Stimulated activated CD8-positive, alpha-beta memory T cell treated with anti-CD3 and anti-CD28 coated beads, Interleukin-4, amount 100 ng/mL, for 48 hours (primary cell): ENCODE measurements at places on chromosomes 7 and 10.

DNA sequence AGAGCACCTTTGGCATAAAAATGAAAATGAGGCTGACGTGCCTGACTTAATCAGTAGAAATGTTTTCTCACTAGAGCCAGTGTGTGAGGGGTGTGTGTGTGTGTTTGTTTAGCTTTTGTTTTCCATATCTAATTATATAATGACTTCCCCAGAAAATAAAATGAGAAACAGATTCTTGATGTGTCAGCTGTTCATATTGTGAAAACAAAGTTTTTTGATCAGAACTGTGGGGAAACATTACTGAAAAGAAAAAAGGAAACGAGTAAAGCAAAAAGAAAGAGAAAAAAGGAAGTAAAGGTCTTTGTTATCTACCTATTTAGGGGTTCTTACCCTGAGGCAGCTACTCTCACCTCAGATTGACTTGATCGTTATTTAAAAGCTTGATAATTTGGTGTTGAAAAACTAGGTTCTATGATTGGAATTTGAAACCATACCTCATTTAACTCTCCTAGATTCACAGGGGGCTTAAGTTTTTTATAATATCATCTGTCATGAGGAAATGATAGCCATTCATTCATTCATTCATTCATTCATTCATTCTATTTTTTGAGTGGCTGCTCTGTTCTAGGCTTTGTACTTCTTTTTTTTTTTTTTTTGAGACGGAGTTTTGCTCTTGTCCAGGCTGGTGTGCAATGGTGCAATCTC lies 58.0 kb downstream of the CREM start:
- no peak for DNase-seq

- DNase-seq: peak; percentile 90
Measured at GRCh38 chr7:100852048-100852872, at the start of gene SLC12A9. Gene SLC12A9 (plus strand): TSS chr7:100852713. CDS start chr7:100854198, 1,485 bp downstream.

DNA sequence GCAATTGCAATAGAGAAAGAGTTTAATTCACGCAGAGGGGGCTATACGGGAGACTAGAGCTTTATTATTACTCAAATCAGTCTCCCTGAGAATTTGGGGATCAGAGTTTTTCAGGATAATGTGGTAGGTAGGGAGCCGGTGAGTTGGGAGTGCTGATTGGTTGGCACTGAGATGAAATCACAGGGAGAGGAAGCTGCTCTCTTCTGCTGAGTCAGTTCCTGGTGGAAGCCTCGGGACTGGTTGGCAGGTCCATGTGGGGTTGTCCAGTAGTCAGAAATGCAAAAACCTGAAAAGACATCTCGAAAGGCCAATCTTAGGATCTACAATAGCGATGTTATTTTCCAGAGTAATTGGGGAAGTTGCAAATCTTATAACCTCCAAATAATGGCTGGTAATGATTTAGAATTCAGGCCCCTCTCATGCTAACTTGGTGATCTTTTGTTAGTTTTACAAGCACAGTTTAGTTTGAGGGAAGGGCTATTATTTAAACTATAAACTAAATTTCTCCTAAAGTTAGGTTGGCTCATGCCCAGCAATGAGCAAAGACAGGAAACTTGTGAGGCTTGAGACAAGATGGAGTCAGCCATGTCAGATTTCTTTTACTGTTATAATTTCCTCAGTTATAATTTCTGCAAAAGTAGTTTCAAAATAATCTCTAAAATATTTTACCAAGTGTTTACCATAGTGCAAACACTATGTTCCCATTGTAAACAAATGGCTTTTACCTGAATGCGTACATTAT lies 39.4 kb upstream of the SLC25A13 start:
- DNase-seq: no peak

- DNase-seq: no peak
Measured at GRCh38 chr10:73239908-73240307, 7.1 kb downstream of the DNAJC9 start.

DNA sequence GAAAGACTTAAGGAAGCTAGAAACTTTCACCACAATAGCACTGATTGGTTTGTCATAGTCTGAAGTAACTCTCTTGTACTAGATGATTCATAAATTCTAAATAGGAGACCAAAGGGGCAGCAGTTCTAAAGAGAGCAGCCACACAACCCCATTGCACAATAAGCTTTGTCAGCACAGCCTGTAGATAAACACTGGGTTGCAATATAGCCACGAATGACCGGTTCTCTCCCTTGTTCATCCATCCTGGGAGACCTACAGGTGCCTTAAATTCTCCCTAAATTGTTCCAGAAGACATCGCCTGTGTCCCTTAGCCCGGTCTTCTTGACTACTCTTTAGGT lies 167.0 kb downstream of the SNX13 start:
- no peak for DNase-seq

GRCh38 chr7:127979728-127980126 lies 51.5 kb downstream of the LRRC4 start:
- no peak for DNase-seq

GRCh38 chr7:140866926-140867325 lies 57.8 kb downstream of the BRAF start:
- no peak for DNase-seq

- DNase-seq: no peak
Measured at GRCh38 chr7:98945852-98946251, 67.5 kb downstream of the TRRAP start.

DNA sequence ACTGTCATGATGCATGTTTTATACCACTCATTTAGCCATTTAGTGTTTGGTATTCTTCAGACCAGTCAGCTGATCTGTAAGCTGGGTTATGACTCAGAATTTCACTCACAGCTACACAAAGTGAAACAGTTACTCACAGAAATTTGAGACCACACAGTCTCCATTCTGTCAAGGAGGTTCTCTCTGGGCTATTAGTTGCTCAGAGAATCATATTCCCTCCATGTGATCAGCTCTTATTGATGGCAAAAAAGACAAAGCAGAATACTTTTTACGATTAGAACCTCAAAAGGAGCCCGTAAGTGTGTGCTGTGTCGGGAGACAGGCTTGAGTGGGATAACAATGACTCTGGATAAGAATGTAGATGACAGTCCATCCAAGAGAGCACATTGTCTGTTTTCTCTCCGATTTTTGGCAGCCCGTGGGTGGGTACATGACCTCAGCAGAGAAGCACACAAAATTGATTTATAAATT lies 277.6 kb upstream of the SORCS1 start:
- no peak for DNase-seq

GRCh38 chr10:63042256-63042655 lies 90.9 kb upstream of the NRBF2 start:
- DNase-seq: no peak

GRCh38 chr7:130009848-130010688 lies 41.1 kb downstream of the ZC3HC1 start:
- DNase-seq: peak; percentile 48

- DNase-seq: no peak
Measured at GRCh38 chr7:116670409-116671015, 1.5 kb upstream of the MET start.

DNA sequence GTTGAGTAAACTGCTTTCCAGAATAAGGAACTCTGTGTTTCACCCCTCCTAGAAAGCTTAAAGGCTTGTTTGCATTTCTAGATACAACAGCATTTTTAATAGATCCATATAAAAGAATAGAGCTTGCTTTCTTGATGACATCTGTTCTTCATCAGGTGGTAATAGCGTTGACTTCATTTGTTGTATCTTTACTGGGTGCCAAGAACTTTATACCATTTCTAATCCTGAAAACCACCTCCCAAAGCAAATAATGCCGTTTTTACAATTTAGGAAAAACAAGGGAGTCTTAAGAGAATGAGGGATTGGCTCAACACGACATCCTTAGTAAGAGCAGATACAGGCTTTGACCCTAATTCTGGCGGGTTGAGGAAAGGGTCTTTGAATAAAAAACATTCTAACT lies 993.4 kb downstream of the TYW1 start:
- no peak for DNase-seq

GRCh38 chr7:157412021-157412443 lies 75.2 kb downstream of the DNAJB6 start:
- DNase-seq: peak; percentile 81

DNA sequence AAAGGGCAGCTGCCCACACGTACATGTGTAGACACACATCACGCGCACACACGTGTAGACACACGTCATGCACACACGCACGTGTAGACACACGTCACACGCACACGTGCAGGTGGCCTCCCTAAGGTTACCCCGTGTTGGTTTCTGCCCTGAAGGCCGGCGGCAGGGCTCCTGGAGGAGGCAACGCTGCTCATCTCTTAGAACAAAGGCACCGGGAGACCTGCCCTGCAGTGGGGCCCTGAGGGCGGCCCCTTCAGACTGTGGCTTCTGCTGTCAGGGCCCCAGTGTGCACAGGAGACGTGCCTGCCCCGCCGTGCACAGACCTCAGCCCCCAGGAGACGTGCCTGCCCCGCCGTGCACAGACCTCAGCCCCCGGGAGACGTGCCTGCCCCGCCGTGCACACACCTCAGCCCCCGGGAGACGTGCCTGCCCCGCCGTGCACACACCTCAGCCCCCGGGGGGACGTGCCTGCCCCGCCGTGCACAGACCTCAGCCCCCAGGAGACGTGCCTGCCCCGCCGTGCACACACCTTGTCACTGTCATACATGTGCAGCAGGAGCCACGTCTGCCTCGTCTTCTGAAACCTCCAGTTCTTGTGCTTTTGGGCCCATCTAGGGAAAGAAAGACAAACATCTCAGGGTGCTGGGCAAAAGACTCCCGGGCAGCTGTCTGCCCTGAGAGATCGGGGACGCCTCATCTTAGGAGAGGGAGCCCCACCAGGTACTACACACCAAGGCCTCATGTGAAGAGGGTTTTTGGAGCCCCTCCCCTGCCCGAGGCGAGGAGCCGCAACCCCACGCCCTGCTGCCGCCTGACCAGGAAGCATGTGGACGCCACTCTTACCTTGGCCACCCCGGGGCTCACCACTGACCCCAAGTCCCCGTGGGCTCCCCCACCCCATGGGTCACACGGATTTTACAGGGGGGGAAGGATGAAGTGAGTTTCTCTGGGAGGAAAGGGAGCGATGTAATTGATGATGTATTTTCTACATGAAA lies 17.3 kb downstream of the CYP2W1 start:
- no peak for DNase-seq

- peak; percentile 29 for DNase-seq
Measured at GRCh38 chr10:14173706-14174594, 156.8 kb downstream of the FRMD4A start.

DNA sequence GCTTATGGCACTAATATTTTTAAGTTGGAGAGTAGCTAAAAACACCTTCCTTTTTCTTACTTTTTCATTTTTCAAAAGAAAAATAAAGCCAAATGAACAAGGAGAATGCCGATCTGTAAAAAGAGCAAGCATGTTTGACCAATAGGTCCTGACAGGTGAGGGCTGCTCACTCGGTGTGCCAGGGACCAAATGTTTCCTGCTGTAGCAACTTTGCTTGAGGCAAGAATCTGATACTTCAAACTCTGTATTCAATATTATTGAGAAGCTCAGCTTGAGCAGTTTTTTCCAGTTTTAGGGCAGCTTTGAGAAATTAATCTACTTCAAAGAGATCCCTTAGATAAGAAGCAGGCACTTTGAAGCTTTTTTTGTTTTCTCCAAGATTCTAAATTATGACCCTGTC lies 298.1 kb downstream of the BICC1 start:
- DNase-seq: no peak

- DNase-seq: no peak
Measured at GRCh38 chr10:121199081-121199480, 347.9 kb downstream of the WDR11 start.

DNA sequence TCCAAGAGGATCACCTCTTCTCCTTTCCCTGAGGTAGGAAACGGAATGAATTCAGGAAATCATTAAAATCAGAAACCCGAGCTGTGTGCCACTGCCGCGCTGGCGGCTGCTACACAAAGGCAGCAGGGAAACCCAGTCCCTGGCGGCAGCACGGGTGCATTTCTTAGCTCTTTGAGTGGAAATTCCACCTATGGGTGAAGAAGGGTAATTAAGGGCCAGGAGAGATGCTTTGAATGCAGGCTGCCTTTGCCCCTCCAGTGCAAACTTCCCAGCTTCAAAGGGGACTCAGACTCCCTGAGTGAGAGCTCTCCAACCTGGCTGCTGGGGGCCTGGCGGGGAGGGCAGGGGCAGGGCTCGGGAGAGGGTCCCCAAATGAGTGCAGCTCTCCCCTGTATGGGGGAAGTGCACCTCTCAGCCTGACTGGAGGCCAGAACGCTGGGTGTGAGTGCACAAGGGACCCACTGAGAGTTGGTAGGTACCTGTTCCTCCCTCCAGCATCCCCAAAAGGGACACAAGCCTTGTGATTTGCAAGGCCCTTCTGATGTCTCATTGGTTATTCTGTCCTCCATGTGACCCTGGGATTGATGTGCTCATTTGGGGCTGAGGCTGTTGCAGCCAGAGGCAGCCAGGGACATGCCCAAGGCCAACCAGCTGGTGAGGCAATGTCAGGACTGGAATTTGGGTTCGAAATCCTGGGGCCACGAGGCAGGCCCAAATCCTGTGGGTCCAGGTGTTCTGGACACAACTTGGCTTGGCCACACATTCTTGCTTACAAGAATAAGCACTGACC lies 16.3 kb upstream of the ZMIZ1 start:
- no peak for DNase-seq

- DNase-seq: no peak
Measured at GRCh38 chr10:125232841-125233240, 72.5 kb upstream of the CTBP2 start.
